NCI-H345 (cell line): ENCODE measurements at places on chromosomes 1 and 21.

GRCh38 chr21:35226968-35227744, 178.1 kb upstream of the RUNX1 start:
- peak; percentile 85 for DNase-seq

- DNase-seq: no peak
These were observed 440.2 kb downstream of the PTPRU start for GRCh38 chr1:29676496-29676895.

DNA sequence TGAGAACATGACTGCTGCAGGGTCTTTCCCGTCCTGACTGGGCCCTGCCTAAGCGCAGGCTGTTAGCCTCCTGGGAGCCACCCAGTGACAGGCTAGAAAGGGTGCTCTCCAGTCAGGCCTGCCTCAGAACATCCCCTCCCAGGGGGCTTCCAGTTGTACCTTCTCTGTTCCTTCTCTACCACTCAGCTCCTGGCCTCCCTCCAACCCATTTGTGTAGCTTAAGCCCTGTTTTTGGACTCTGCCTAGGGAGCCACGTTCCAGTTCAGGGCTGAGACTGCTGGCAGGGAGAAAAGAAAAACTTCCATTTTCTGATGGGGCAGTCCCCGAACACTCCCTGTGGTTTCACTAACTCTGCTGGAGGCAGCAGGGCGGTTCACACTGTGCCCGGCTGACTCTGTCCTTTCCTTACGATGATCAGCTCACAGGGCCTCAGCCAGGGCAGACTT, 15.3 kb upstream of the POU3F1 start:
- no peak for DNase-seq

DNA sequence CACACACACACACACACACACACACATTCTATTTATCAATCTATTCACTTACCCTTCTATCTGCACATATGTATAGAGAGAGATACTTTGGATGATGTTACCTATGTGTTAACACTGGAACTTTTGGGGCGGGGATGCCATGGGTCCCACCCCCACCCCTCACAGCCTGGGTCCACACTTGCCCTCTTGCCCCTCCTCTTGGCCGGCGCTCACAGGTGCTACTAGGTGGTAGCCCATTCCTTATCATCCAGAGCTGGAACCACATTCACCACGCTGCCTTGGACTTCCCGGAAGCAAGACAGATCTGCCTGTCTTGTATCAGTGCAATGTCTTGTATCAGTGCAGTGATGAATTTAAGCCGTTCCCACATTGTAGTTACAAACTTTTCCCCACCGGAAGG, 85.1 kb downstream of the LBR start:
- no peak for DNase-seq

GRCh38 chr1:182684116-182684828, at the start of gene RGS8:
RGS8 (minus strand) TSS chr1:182684587; CDS start chr1:182669649, 14,938 bp downstream.
- peak; percentile 55 for DNase-seq

GRCh38 chr1:188350104-188350503, 1521.4 kb downstream of the PLA2G4A start:
- no peak for DNase-seq

DNA sequence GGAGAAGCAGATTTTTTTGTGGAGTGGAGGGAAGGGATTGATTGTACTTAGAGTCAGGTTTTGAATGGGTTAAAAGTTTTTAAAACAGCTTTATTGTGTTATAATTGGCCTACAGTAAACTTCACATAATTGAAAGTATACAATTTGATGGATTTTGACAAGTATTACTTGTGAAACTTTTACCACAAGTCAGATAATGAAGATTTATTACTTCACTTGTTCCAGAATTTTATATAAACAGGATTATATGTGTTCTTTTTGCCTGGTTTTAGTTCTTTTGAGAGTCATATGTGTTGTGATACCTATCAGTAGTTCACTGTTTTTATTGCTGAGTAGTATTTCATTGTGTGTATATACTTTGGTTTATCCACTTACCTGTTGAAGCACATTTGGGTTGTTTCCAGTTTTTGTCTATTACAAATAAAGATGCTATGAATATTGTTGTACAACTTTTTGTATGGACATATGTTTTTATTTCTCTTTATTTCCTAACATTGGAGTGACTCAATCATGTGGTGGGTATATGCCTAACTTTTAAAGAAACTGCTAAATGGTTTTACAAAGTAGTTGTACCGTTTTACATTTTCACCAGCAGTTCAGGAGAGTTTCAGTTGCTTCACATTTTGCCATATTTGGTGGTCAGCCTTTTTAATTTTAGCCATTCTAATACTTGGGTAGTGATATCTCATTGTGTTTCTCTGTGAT, 71.0 kb downstream of the DYRK1A start:
- no peak for DNase-seq

DNA sequence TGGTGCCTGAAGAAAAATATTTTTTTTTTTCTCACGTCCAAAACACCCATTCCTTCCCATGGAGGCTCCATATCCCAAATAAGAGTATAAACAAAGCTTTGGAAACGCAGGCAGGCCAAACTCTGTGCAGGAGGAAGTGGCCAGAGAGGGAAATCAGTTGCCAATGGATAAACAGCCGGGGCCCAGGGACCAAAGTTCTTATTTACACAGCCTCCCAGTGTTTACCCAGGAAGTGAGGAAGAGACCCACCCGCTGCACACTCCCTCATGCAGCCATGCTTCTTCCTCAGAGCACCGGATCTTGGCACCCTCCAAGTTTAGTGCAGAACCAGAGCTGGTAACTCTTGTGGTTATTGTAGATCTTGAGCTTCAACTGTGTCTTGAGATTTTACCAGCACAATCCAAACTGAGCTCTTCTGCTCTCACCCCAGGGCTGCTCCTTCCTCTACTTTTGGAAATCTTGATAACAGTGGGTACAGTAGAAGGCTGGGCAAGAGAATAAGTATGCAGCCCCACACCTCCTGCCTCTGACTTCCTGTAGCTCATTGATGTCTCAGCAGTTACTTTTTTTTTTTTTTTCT, 14.2 kb downstream of the MARCKSL1 start:
- DNase-seq: no peak

- DNase-seq: no peak
These were observed 99.8 kb upstream of the ATP1A1 start for GRCh38 chr1:116273042-116273783.

GRCh38 chr1:55064861-55065263, 25.5 kb downstream of the PCSK9 start:
- peak; percentile 38 for DNase-seq

DNA sequence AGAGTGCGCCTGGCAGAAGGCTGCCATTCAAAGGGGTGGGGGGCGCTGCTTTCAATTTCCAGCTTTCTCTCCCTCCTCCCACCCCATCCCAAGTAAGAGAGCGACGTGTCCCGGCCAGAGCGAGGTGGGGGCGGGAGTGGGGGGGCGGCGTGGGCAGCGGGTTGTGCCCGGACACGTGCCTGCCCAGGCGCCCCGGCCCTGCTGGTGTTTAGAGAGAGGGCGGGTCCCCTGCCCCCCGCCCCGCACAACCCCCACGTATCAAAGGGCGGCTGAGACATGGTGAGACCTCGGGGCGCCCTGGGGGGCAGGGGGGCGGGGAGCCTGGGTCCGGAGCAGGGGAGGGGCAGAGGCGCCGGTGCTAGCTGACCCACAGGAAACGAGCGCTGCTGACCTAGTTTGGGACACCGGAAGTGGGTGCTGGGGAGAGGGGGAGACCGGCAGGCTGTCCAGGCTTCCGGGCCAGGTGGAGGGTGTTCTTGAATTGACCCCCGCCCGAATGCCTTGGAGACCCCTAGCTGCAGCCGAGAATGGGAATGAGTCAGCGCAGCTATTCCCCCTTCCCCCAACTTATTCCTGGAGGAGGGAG, 1.3 kb downstream of the ZBTB7B start:
- peak; percentile 49 for DNase-seq

DNA sequence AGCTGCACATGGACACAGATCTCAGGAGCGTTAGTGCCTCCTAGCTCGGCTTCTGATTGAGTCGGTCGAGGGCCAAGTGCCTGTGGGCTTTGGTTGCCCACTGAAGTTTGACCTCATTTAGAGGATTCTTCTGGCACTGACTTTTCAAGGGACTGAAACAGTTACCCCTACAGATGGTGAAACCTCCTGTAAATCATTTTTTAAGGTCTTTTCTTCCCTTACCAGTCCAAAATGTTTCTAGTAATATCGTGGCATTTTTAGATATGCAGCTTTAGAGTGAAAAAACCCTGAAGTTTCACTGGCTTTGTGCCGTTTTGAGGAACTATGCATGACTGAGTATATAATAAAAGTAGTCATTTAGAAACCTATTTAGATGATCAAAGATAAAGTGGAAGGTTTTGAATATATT, 34.7 kb upstream of the L1TD1 start:
- DNase-seq: no peak

- no peak for DNase-seq
These were observed 11.9 kb downstream of the F5 start for GRCh38 chr1:169574336-169574735.

GRCh38 chr1:156503698-156504437, 3.3 kb upstream of the MEF2D start:
- no peak for DNase-seq

- no peak for DNase-seq
These were observed 56.7 kb downstream of the UCK2 start for GRCh38 chr1:165884009-165884689.

GRCh38 chr1:169339773-169340172, 27.8 kb downstream of the NME7 start:
- DNase-seq: no peak

DNA sequence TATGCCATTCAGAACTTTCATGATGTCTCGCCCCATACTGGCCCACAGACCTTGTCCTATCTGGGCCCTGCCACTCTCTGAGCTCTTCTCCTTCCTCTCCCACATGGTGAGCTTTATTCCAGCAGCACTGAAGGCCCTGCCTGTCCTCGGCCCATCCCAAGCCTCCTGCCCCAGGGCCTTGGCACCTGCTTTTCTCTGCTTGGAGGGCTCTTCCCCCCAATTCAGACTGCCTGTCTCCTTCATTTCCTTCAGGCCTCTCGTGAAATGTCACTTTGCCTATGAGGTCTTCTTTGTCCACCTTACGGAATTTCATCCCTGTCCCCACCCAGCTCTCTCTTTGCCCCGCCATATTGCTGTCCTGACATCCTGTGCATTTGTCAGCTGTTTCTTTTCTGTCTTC, 191.7 kb upstream of the POU3F1 start:
- no peak for DNase-seq

- no peak for DNase-seq
These were observed 29.7 kb upstream of the RAVER2 start for GRCh38 chr1:64715186-64715585.

GRCh38 chr1:7097938-7098592, 312.8 kb downstream of the CAMTA1 start:
- no peak for DNase-seq

DNA sequence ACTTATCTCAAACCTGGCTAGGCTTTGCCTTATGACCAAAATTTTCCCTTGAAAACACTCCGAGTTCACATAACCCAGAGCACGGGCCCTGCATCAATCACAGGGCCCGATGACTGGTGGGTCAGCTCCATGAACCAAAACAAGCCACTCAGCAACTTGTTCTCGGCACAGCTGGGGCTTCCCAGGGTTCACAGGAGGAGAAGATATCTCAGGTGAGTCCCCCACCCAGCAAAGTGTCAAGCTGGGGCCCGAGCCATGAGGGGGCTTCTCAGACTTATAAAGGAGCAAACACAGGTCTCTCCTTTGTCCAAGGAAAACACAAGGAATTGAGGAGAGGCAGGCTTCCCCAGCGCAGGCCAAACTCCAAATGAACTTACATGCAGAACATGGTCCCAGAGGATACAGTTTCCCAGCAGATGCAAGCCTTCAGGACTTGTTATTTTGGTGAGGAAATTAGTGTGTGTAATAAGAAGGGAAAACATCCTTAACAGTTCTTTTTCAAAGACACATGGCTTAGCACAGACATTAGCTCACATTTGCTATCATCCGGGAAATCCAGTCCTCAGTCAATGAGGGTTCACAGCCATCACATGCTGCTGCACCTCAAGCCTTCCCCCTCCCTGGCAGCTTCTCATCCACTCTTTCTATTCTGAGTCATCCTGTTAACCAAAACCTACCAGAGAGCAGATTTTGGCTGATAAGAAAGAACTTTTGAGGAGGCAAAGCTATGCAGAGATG, 98.1 kb upstream of the NFIA start:
- DNase-seq: no peak
